Coronary artery (tissue), 2 donors: ENCODE measurements at places on chromosomes 12 and 14.

DNA sequence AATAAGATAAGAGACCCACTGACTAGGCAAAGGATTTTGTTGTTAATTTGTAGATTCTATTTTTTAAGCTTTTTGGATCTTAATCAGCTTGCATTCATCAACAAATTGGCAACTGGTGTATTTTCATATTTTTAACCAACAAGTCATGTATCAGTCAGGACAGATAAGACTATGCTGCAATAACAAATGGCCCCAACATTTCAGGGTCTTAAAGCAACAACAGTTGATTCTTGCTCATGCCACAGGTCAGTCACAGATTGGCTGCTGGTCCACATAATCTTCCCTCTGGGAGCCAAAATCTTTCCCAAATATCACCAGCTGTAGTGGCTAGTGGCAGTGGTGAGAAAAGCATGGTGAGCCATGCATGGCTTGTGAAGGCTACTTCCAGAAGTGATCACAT is 21.9 kb upstream of the SERPINA12 start:
- no peak for DNase-seq

GRCh38 chr12:13368431-13368830 is 171.9 kb downstream of the EMP1 start:
- DNase-seq = no peak

GRCh38 chr12:78118486-78118885 is 287.8 kb downstream of the NAV3 start:
- DNase-seq = no peak

GRCh38 chr12:82765971-82766705 is 79.4 kb downstream of the TMTC2 start:
- DNase-seq = no peak

DNA sequence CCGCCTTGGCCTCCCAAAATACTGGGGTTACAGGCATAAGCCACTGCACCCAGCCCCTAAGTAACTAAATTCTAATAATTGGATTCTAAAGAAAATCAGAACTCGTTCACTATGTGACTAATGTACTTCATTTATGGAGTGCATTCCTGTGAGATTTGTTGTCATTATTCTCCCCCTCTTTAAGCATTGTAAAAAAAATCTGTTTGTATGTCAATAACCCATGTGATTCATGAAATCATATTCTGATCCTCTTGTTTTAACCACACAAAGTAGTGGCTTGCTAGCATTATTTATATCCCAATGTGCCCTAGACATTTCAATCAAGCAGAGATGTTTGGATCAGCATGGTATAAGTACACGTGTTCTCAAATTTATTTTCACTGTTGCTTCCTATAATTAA is 78.2 kb upstream of the OSBPL8 start:
- DNase-seq = no peak

DNA sequence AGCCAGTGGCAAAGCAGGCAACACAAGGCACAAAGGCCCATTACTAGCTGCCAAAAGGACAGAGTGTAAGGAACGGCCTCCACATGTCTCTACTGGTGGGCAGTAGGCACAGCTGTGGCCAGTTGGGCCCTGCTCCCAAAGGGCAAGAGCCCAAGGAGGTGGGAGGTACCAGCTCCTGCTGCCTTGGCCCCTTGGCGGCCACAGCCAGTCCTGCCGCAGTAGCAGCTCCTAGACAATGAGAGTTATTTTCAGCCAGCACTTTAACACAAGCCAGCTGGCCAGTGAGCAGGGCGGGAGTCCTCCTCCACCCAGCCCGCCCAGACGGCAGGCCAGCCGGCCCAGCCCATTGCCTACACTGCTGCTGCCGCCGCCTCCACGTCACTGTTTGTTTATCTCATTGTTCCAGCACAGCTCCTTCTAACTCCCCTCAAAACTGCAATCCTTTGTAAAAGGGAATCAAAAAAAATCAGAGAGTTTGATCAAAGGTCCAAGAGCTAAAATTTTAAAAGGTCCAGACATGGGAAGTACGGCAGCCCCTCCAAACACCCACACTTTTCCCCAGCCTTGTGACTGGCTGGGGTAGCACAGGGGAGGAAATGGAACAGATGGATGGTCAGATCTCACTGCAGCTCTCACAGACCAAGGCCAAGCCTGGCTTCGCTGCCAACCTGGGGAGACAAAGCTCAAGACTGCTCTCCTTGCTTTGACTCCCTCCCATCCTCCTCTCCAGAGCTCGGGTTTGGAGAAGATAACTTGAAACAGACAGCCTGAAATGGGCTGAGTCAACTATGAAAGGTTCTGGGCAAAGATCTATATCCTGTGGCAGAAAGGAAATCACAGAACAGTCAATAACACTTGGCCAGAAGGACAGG is 33.5 kb downstream of the FMNL3 start:
- peak; percentile 98 for DNase-seq

- DNase-seq = no peak
Observed at GRCh38 chr14:24851837-24852236, 198.1 kb downstream of the STXBP6 start.

DNA sequence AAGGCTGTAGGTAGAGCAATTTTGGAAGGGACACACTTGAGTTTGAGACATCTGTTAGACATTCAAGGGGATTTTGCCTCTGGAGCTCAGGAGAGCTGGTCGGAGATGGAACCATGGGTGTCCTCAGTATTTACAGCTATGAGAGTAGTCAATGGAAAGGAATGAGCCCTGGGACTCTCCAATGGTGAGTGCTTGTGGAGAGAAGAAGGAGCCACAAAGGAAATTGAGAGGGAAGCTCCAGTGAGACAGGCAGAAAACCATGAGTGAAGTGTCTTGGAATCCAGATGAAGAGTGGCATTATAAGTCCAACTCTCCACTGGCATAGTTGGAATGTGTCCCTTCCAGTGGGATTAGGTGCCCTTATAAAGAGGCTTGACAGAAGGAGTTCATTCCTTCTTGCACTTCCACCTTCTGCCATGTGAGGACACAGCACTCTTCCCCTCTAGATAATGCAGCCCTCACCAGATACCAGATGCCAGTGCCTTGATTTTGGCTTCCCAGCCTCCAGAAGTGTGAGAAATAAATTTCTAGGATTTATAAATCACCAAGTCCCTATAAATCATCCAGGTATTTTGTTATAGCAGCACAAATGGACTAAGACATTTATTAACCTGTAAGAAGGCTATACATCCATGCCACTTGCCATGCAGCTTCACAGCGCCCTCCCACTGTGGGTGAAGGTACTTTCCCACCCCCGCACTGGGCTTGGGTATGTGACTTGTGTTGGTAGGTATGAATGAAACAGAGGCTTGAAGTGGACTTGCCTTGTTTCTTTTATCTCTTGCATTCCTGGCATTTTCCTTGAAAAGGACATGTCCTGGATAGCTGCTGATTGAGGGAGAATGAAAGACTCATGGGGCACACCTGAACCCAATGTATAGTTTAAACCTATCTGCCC is 27.3 kb downstream of the LLPH start:
- DNase-seq = no peak

GRCh38 chr12:110007881-110008280 is 8.7 kb downstream of the ANKRD13A start:
- DNase-seq = no peak

DNA sequence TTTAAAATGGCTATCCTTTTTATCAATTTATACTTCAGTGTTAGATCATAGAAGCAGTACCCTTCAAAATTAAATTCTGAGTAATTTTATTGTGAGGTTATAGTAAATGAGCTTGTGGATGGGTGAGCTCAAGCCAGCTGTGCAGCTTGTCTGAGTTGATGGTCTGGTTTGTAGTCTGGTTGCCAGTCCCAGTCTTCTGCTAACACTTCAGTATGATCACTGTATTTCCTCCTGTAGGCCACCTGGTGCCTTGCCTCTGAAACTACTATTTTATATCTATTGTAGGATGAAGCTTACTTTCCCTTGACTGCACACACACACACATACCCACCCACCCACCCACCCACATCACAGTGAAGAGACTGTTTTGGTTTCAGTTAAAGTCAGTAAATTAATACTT is 496.4 kb downstream of the PCNX1 start:
- no peak for DNase-seq

- DNase-seq = no peak
Observed at GRCh38 chr12:22201101-22201500, 133.4 kb downstream of the ST8SIA1 start.

GRCh38 chr12:67759829-67760228 is 111.3 kb downstream of the DYRK2 start:
- DNase-seq = no peak

DNA sequence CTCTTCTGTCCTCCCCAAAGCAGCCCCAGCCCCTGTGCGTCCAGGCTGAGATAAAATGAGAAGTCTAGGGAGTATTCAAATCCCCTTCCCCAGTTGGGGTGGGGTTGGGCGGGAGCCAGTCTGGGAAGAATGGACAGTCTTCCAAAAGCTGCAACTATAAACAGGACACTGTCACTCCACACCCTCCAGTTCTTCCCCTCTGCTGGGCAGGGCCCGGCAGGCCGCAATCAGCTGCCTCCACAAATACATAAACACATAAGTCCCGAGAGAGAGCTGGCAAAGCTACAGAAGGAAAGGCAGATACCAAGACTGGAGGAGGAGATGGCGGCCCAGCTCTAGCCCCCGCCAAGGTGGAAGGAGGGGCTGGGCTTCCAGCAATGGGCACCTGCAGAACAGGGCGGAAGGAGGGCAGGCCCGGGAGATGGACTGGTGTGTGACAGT is 12.7 kb downstream of the LTBP2 start:
- no peak for DNase-seq

DNA sequence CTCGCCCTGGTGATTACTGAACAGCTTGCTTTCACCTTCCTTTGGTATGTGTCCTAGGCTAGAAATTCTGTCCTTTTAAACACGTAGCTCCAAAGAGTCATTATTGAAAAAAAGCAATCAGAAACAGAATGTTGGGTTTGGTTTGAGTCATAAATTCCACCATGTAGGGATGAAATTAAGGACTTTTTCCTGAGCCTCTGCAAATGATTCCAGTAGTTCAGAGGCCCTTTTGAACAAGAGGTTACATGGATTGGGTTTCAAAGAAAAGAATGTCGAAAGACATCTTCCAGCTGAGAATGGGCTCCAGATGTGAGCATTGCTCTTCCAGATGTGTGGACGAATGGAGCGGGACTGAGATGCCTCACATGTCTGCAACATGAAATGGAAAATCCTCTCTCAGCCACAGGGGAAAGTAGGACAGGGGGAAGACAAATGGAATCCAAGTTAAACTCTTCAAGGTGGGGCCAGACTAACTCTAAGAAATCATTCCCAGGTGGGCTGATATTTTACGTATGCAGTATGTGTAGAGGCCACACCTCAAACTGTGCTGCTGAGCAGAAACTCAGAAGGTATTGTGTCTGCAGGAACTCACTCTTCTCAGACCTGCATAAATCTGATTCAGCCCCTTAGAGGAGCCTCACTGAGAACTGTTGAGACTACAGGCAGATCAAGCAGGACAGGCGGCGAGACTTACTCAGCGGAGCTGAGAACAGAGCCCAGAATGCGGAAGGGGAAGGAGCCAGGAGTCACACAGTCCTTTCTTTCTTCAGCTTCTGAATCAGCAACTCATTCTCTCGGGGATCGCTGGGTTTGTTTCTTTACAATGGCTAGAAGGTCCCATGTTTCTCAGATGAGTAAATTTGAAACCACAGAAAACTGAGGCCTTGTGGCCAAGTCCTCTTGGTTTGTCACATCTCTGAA is 23.3 kb upstream of the EMP1 start:
- DNase-seq = peak; percentile 83

DNA sequence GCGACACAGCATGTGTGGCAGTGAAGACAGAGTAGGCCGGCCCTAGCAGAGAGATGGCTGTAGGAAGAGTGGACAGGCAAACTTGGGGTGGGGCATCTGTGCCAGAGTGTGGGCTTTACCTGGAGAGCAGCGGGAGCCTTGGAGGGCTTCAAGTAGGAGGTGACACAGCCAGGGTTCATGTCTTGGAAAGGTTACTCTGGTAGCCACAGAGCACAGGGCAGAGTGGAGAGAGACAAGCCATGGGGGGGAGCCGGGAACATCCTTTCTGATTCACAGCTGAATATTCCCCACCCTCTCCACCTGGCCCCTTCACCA is 53.5 kb upstream of the DIO3 start:
- no peak for DNase-seq

DNA sequence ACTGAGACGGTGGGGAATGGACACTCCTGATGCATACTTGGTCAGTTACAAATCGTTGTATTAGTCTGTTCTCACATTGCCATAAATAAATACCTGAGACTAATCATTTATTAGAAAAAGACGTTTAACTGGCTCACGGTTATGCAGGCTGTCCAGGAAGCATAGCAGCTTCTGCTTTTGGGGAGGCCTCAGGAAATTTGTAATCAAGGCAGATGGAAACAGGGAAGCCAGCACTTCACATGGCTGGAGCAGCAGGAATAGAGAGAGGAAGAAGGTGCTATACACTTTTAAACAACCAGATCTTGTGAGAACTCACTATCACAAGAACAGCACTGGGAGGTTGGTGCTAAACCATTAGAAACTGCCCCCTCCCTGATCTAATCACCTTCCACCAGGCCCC is 418.2 kb downstream of the FLRT2 start:
- no peak for DNase-seq

GRCh38 chr12:50842637-50843493 is at the start of gene TMPRSS12:
TMPRSS12 (plus strand) TSS chr12:50842926; CDS start chr12:50842965, 39 bp downstream.
- DNase-seq = no peak

DNA sequence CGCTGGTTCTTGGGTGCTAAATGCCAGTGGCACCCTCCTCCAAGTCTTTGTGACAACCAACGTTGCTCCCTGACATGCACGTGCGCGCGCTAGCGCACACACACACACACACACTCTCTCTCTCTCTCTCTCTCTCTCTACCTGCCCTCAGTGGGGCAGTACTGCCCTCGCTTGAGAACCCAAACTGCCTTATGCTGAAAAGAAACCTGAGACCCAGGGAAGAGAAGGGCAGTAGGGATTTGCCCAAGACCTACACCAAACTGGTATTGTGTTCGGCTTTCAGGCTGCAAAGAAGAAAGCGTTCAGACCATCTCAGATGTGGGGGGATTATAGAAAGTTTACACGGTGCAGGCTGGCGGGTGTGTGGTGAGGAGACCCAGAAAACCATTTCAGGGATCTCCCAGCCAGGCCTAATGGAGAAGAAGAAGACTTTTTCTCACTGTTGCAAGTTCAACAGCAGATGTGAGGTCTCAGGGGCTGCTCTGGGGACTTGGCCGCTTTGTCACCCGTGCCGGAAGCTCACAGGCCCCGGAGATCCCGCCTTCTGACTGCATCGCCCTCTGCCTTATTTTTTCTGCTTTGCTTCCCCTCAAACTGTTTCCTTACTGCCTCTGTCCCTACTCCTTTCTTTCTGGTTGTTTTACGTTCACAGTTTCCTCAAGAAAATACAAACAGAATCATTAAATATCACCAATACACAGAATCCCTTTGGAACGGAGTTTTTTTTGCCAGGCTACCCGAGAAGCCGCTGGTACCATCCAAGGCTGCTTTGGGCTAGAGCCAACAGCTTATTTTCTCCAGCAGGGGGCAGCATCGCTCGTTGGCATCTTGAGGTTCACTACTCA is 82.4 kb downstream of the PPM1A start:
- no peak for DNase-seq

- no peak for DNase-seq
Observed at GRCh38 chr12:118455327-118455726, 79.0 kb downstream of the SUDS3 start.

- no peak for DNase-seq
Observed at GRCh38 chr12:108093209-108093608, 35.9 kb upstream of the WSCD2 start.
